Neural progenitor cell (in vitro differentiated cells): ENCODE measurements at places on chromosomes 3 and 15. TPM values are rescaled to one million over a fixed set of nuclear protein-coding genes. Genes with fewer than 3 reads are reported as not detected.

DNA sequence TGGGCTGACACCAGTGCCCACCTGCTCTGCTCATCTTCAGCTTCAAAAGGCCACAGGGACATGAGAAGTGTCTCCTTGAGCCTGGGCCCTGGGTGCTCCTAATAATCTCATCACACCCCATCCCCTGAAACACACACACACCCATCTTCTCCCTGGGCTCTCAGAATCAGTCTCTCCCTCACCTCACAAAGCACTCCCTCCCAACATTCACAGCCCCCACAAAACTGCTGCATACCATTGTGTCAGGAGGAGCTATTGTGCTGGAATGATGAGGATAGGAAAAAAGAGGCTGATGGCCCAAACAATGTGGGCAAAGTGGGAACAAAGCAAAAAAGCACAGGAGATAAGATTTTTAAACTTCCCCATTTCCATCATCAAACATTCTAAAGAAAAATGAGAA, 16.8 kb downstream of the FOXP1 start:
- no peak overlapping the region for H3K4me3 ChIP-seq
- H3K4me1 ChIP-seq = peaks cover 15% of the 10 kb centered on the region
- H3K27ac ChIP-seq = no peak overlapping the region

DNA sequence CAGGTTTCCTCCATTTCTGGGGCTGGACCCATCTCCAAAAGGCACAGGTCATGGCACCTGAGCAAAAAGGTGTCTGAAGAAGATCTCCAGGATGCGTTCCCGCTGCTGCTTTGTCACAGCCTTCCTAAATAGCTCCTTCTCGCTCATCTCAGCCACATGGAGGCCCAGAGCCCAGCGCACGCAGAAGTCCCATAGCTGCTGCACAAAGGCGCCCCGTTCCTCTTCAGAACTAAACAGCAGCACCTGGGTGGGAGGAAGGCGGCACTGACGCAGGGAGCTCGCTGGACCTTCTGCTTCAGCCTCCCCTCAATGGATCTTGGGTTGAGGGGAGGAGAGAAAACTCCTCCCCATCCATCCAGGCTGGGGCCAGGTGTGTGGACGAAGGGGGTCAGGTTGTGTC, 8.4 kb downstream of the DUOX2 start:
- H3K4me1 ChIP-seq = peaks cover 7% of the 10 kb centered on the region
- H3K36me3 ChIP-seq = no peaks in the 10 kb centered on the region
- no peak for DNase-seq
- peaks cover 46% of the 10 kb centered on the region for H3K27me3 ChIP-seq
- no peak overlapping the region for H3K4me3 ChIP-seq

DNA sequence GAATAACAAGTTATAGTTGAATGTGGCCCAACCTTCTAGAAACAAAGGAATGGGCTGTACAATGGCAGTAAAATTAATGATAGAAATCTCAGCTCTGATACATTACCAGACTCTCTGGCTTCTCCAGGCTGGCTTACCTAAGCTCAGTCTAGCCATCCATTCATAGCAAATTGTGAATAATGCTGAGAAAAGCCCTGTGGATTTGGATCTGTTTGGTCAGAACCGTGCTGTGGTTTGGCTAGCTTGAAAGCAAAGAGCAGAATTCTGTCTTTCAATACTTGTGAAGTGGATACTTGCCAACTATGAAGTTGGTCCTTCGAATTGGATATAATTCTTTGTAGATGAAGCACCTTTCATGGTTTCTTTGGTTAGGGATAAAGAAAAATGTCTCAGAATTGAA, 199.1 kb downstream of the EPHA3 start:
- no peaks in the 10 kb centered on the region for H3K4me1 ChIP-seq
- no peaks in the 10 kb centered on the region for H3K27me3 ChIP-seq
- no peak overlapping the region for H3K27ac ChIP-seq
- no peak overlapping the region for H3K4me3 ChIP-seq

GRCh38 chr3:176579711-176580185, 617.5 kb downstream of the TBL1XR1 start:
- no peaks in the 10 kb centered on the region for H3K27me3 ChIP-seq
- no peaks in the 10 kb centered on the region for H3K36me3 ChIP-seq
- H3K4me3 ChIP-seq = no peak overlapping the region
- H3K27ac ChIP-seq = no peak overlapping the region
- peaks cover 7% of the 10 kb centered on the region for H3K4me1 ChIP-seq

GRCh38 chr3:11559816-11560633, 83.7 kb downstream of the VGLL4 start:
- no peaks in the 10 kb centered on the region for H3K36me3 ChIP-seq
- DNase-seq = no peak
- H3K27ac ChIP-seq = no peak overlapping the region
- H3K4me3 ChIP-seq = no peak overlapping the region
- H3K27me3 ChIP-seq = no peaks in the 10 kb centered on the region

TLE3 gene
- total RNA-seq = 22.1 and 78.5 TPM in 2 replicates

TMCC1 gene
- total RNA-seq = 26.2 and 29.8 TPM in 2 replicates

NOX5 gene
- total RNA-seq = not detected in 2 replicates
